Chondrocyte (in vitro differentiated cells): ENCODE measurements at places on chromosomes 3 and 15. TPM values are rescaled to one million over a fixed set of nuclear protein-coding genes. Genes with fewer than 3 reads are reported as not detected.

GRCh38 chr15:40379374-40379773 lies 3.1 kb upstream of the KNSTRN start:
- no peak for DNase-seq

The SLC6A6 gene
- 46.0 to 63.9 TPM (median 48.0 TPM) in 3 replicates for total RNA-seq

GRCh38 chr15:47565949-47566348 lies 151.4 kb upstream of the SEMA6D start:
- DNase-seq = no peak

The PDZRN3 gene
- 19.4 to 31.0 TPM (median 20.0 TPM) in 3 replicates for total RNA-seq

DNA sequence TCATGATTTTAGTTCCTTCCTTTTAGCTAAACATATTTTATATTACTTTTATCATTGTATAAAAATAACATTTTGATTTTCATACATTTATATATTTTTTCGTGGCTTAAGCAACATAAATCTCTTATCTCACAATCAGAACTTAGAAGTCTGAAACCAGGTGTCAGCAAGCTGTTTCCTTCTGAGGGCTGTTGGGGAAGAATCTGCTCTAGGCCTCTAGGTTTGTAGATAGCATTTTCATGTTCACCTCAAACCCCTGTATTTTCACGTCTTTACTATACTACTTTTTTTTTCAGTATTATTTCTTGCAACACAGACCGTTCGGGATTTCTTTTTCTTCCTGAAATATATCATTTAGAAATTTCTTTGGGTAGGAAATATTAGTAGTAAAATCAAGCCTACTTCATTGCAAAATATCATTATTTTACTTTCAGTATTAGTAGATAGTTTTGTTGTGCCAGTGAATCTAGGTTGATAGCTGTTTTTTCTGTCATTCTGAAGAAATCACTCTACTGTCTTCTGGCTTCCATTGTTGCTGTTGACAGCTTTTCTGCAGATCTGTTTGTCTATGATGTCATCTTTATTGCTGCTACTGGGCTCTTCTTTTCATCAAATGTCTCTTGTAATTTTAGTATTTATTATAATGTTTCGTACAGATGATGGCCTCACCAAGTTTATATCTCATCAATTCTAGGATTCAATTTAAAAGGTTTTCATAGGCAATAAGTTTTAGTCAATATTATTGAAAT lies 756.3 kb downstream of the VGLL3 start:
- no peak for DNase-seq

- DNase-seq = no peak
These were observed 238.7 kb upstream of the BHLHE40 start for GRCh38 chr3:4740397-4741105.

The TGM4 gene
- total RNA-seq = 0.27 TPM in 1 of 3 replicates, not detected in the others

DNA sequence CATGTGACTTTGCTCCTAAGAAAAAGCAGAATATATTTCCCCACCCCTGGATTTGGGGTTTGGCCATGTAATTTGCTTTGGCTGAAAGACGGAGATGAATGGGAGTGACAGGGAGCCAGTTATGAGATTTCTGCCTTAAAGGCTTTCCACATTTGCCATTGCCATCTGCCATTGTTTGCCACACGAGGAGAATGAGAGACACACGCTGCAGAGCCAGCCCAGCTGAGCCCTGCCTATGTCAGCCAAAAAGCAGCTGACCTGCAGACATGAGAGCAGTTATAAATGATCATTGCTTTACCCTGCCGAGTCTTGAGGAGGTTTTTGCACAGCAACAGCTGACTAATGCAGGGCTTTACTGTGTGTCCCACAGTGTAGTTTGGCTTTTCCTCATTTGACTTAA lies 40.6 kb upstream of the RFTN1 start:
- DNase-seq = no peak

- DNase-seq = no peak
These were observed 89.5 kb upstream of the TPM1 start for GRCh38 chr15:62953021-62953420.

- no peak for DNase-seq
These were observed 53.0 kb downstream of the SLC6A1 start for GRCh38 chr3:11045536-11045935.

The NR2E3 gene
- not detected in 3 replicates for total RNA-seq

DNA sequence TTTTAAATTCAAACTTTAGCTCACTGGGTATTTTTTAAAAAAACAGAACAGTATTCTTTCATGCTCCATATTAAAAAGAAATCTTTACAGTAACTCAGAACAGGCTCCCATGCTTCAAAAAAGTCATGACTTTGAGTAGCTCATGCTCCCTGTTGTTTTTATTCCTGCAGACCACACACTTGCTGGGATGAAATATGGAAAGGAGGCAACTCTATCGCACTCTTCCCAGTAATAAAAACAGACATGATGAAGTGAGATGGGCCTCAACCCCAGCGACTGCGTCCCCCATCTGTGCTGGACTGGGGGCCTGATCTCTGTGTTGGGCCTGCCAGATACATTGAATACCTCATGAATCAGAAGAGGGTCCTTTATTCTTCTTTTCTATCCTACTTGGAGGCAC lies 58.9 kb downstream of the ARHGEF3 start:
- no peak for DNase-seq

GRCh38 chr3:44478055-44478468 lies 592 bp upstream of the ZNF445 start:
- DNase-seq = no peak

DNA sequence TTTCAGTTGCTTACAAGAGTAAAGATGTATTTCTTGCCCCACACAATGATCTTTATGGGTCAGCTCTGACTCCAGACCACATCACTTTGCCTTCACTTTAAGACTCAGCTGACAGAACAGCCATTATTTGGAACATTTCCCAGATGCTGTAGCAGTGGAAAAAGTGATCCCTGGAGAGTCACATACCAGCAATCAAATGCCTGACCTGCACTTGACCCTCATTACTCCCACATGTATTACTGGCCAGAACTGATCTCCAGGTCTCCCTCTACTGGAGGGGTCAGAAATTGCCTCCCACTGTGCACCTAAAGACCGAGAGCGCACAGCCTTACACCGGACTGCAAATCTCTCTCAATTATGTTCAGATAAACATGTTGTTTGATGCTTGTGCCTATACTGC lies 88.6 kb upstream of the ZNF385D start:
- no peak for DNase-seq

The IVD gene
- total RNA-seq = 42.0 to 58.9 TPM (median 42.5 TPM) in 3 replicates

The CCDC39 gene
- total RNA-seq = not detected in 3 replicates

GRCh38 chr3:194782698-194783404 lies 97.2 kb downstream of the FAM43A start:
- no peak for DNase-seq

- DNase-seq = no peak
These were observed 43.7 kb upstream of the ATP2C1 start for GRCh38 chr3:130850044-130850797.

GRCh38 chr3:23650371-23651140 lies 155.2 kb upstream of the UBE2E1 start:
- DNase-seq = no peak

DNA sequence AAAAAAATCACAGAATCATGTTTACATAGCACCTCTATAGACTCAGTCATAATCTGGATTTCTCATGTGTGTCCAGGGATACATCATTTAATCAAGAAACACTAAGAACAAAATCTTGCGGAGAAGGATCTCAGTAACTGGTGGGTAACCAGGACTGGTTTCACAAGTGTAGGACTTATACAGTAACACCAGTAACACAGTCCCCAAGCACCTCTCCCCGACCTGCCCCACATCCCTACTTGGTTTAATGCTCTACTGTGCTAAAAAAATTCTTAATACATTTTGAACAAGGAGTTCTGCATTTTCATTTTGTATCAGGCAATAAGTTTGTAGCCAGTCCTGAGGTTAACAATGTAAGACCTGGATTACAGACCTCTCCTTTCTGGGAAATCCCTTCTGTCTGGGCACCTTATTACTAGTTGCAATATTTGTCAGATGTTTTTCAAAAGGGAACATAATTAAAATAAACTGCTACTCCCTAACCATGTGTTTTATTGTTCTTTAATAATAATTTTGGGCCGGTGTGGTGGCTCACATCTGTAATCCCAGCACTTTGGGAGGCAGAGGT lies 57.6 kb upstream of the BBX start:
- no peak for DNase-seq

The PRRT3 gene
- 3.9 to 7.6 TPM (median 3.9 TPM) in 3 replicates for total RNA-seq

GRCh38 chr3:136152176-136152843 lies 43.8 kb downstream of the MSL2 start:
- DNase-seq = no peak

DNA sequence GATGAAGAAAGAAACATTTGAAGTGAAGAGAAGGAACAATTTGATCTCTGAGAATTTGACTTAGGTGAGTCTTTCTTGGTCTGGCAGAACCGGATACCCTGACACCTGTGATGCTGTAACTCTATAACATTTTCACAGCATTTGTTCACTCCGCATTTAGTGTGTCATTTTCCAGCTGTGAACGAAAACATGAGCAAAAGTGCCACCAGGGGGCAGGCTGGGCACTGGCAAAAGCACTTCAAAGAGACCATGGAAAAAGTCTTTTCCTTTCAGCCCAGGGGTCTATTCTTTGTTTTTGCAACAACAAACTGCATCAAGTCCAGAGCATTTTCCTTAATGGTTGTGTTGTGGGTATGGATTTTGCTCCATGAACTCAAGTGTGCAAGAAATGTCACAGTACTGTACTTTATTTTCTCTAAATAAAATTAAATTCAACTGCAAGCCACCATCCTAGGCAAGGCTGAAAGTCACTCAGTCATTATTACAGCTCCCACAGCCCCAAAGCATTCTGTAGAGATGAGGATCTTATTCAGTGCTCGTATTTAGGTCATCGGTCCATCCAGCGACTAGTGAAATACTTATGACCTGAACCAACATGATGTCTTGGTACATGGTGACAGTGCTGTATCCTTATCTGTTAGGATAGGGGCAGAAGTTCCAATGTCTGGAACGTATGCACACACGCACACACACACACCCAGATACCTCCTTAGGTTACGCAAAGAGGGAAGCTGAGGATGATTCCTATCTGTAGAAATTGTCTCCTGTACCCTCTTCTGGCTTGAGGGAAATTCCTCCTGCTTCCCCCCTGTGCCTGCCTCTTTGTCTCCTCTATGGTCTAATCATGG lies 125.5 kb downstream of the GADL1 start:
- no peak for DNase-seq

The RASGRF1 gene
- total RNA-seq = 0.10 TPM in 1 of 3 replicates, not detected in the others

DNA sequence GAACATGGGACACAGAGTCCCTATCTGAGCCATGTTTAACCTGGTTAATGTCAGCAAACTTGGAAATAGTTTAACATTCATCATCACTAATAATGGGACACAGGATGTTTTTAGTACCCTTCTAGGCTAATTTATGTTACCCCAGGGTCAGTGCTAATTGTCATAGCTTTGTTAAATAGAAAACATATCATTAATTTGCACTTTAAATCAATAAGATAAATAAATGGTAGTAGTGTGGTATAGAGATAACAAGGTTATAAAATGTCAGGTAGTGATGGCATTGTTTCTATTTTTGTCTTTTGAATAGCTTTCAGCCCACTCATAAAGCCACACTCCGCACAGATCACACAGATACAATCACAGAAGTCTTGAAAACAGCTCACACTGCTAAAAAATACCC lies 534.9 kb downstream of the MECOM start:
- DNase-seq = no peak

DNA sequence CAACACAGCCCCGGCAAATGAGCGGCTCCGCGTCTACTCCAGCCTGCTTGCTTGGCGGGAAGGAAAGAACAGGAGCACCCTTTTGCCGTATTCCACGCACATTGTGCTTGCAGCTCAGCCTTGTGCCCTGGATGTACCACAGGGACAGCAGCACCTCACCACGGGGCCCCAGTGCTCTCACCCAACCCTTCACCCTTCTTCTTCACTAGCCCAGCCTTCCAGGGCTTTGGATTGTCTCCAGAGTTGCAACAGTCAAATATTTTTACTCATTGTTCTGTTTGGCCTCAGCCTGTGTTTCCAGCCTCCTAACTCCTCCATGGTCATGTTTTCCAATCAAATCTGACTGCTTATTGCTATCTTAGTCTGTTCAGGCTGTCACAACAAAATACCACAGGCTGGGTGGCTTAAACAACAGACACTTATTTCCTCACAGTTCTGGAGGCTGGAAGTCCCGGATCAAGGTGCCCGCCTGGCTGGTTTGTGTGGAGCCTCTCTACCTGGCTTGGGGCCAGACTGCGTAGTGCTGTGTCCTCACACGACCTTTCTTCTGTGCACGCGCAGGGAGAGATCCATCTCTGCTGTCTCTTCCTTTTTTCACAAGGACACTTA lies 79.2 kb upstream of the ABHD17C start:
- no peak for DNase-seq

DNA sequence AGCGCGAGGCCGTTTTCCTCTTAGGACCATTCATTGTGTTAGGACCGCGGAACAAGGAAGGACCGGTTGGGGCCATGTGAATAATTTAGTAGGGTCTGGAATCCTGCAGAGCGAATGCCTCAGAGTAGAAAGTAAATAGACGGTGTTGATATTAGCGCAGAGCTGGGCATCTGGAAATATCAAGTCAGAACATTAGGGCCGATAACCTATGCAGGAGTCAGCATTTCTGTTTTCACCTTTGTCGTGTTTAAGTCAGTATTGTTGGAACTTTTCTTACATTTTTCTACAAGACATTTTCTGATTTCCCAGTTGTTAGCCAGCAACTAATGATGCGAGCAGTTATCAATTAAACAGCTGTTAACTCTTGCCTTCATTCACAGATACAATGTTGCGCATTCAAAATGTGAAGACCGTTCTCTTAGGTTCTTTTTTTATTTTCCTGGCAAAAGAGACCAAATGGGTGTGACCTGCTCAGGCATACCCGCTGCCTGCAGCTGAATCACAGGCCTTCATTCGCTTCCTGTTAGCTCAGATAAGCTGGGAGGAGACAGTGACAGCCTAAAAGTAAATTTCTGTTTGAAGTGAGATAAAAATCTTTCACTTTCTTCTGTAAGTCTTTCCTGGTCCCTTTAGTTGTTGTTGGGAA lies 966 bp upstream of the PKM start:
- DNase-seq = no peak

The THPO gene
- not detected in 3 replicates for total RNA-seq

DNA sequence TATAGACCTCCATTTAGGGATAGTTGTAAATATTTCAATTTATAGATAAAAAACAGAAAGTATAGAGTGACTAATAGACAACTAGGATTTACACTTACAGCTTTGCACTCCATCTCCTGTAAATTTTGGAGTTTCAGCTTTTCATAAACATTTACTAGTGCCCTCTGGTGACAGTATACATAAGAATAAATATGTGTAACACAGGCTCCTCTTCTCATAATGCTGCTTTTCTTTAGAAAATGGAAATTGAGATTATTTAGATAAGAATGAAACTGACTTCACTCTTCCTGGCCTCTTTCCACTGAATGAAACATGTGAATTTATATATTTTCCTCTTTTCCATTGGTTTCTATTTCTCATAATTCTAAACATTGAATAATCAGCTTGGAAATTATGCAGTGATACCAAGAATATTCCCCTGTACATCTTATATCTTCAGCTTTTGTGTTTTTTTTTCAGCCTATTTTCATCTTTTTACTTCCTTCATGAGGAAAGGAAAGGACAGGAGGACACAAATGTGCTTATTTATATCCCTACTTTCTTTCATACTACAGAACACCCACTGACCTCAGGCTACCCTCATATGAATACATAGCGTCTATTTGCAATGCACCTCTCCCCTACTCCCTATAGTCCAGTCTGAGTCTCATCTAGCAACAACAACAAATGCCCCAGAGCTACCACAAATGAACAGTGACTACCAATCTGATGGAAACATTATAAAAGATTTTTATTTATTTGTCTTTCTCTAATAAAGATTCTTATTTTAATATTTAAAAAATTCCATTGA lies 103.1 kb upstream of the CCDC39 start:
- no peak for DNase-seq

- no peak for DNase-seq
These were observed 65.6 kb upstream of the C15orf39 start for GRCh38 chr15:75136118-75136517.

The PLA2G4E gene
- total RNA-seq = not detected in 3 replicates

The GABRR3 gene
- not detected in 3 replicates for total RNA-seq
